SK-MEL-5 (cell line): ENCODE measurements at places on chromosomes 3 and 15.

GRCh38 chr3:98699132-98699531 lies 64.0 kb upstream of the ST3GAL6 start:
- no peak for DNase-seq

- no peak for DNase-seq
These were observed 91.2 kb downstream of the MB21D2 start for GRCh38 chr3:192826214-192827006.

DNA sequence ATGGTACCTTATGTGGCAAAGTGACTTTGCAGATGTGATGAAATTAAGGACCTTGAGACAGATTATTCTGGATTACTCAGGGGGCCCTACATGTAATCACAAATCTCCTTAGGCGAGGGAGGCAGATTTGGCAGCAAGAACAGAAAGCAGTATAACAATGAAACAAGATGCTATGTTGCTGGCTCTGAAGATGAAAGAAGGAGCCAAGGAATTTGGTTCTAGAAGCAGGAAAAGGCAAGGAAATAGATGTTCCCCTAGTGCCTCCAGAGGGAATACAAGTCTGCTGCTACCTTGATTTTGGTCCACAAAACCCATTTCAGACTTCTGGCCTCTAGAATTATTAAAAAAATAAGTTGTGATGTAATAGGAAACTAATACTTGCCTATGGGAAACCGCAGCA lies 64.5 kb downstream of the PIK3R4 start:
- no peak for DNase-seq

GRCh38 chr15:58520936-58521292 lies 89.1 kb downstream of the LIPC start:
- no peak for DNase-seq

DNA sequence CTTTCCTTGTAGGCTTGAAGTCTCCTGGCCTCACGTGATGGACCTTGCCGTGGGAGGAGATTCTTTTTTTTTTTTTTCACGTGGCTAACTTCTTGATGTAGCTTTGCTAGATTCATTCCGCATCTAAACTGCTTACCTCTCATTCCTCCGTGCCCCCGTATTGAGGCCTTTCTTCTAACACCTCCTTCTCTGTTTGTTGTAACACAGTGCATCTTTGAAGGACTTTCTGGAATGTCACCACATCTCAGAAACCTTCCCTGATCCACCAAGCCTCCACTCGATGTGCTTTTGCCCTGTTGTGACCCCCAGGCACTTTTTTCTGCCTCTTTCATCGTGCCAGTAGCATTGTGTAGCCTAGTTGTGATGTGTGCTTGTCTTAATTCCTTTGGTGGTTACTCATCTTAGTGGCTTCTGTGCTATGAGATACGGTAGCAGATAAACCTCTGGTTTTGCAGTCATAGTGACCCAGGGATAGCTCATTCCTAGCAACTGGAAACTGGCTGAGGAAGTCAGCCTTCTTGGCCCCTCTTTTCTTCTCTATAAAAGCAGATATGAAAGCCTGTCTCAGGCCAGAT lies 1.6 kb upstream of the BNC1 start:
- no peak for DNase-seq

DNA sequence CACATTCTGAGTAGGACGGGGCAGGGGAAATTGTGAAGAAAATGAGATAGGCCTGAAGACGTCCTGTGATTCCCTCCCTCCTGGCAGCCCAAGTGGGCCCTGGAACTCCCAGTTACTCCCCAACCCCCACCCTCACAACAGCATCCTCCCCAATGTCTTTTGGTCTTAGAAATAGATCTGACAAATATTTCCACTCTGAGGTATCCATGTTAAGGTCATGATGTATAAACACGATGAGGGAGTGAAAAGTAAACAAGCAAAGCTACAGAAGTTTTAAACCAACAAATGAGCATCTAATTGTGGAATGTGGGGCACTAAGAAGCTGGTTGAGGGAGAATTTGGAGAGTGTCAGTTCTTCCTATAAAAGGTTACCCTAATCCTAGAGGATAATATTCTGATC lies 103.7 kb upstream of the AADACL2 start:
- DNase-seq, result no peak

DNA sequence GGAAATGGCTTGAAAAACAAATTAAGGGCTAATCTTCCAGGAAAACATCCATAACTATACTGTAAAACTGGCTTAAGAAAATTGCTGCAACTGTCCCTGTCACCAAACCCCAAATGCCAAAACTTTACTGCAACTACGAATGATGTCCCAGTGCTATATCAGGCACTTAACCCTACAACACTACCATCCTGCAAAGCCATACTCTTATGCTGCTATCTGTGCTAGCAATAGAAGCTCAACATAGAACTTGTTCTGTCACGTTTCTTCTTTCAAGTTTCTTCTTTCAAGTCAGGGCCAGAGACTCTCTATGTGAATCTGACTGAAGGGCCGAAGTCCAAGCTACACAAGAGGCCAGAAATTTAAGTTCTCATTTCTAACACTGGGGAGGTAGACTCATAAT lies 92.5 kb downstream of the IGSF11 start:
- DNase-seq, result no peak

- DNase-seq, result no peak
These were observed 409.9 kb downstream of the RBMS3 start for GRCh38 chr3:29690686-29691353.

- DNase-seq, result no peak
These were observed 167.4 kb upstream of the SMAD3 start for GRCh38 chr15:66897971-66898370.

DNA sequence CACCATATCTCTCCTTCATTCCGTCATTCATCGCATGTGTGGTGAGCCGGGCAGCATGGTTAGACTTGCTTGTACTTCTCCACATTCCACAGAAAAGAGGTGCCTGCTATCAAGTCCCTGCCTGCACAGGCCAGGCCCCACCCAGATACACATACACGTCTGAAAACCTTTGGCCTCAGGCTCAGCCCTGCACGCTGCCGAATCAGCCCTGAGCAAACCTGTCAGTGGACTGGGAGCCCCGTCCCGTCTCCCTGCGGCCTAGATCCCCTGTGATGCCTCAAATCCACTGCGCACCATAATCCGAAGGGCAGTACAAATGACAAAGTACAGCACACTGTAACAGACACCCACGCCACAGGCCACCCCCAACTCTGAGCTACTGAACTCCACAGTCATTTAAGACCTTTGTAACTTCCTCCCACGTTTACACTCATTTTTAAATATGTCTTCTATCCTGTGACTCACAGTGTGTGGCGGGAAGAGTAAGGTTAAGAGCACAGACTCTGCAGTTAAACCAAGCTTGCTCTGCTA lies 67.1 kb downstream of the MB21D2 start:
- DNase-seq, result no peak

- peak; percentile 26 for DNase-seq
These were observed 14.5 kb upstream of the CFAP20DC start for GRCh38 chr3:59064276-59064675.

DNA sequence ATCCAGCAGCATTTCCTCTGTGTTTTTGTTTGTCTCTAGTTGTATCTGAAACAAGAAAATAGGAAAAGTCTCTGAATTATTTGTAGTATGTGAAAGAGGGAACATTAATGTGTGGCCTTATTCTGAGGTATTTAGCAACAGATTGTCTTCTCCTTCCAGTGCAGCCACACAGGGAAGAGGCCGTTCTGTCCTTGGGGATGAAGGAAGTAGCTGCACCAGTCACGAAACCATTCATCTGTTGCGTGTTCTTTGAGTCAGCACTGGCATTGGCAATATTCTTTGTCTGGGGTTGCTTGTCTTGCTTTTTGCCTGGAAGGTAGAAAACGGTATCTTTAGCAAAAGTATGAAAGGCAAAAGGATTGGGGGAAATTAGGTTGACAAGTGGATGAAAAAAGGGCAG lies 91.6 kb downstream of the CDIN1 start:
- DNase-seq, result no peak

DNA sequence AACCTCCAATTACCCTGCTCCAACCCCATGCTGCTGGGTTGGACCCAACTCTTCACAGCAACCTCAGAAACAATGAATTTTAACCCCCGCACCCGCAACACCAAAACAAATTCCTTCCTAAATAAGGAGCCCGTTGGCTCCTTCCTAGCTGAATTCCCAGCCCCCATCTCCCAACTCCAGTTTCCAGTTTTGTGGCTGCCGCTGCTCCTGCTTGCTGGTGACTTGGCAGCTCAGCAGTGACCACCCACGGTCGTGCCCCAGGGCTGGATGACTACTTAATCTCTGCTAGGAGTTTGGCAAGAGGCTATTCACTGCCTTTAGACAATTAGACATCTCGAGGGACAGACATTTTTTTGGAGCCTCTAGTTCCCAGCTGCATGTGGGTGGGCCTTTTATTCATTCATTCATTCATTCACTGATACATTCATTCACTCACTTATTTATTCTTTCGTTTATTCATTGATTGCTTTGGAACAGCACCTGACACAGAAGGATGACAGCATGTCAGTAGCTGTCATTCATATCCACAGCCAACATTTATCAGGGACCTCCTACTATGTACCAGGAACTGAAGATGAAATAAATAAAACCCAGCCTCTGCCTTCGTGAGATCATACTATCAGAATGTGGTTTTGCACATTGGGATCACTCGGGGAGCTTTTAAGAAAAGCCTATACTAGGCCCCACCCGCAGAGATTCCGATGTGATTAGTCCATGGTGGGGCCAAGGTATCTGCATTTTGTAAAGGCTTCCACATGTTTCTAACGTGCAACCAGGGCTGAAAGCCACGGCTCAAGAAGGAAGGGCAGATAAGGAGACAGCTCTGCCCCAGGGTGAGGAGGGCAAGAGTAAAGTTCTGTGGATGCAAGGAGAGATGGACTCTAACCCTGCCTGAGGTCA lies 256.5 kb downstream of the SHQ1 start:
- peak; percentile 42 for DNase-seq

DNA sequence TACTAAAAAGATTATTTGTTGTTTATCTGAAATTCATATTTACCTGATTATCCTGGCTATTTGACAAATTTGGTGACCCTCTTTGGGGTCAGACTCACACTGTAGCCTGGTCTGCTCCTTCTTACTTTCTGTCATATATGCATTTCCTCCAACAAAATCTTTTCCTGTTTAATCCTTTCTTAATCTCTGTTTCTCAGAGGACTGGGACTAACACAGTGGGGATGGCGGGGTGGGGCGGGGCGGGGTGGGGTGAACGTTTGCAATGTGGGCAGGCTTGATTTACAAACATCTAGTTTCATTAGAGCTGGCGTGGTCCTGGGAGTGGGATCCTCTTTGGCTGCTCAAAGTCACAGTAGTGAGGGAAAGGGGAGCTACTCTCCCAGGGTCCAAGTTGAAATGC lies 35.3 kb upstream of the CDCP1 start:
- no peak for DNase-seq

DNA sequence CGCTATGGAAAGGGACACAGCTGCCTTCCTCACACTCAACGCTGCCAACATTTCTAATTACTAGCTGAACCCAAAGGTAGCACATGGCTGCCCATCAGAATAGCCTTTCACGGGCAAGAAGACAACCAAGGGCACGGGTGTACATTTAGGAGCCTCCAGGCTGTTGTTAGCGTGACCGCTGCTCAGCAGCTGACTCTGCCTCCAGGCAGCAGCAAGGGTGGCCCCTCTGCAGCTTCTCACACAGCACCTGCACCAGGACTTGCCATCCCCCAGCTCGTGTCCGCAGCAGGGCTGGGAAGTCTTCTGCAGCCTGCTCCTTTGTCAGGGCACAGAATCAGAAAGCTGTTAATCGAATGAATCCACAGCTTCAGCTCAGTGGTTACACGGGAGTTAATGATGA lies 146.8 kb downstream of the ADAMTS17 start:
- DNase-seq, result no peak

DNA sequence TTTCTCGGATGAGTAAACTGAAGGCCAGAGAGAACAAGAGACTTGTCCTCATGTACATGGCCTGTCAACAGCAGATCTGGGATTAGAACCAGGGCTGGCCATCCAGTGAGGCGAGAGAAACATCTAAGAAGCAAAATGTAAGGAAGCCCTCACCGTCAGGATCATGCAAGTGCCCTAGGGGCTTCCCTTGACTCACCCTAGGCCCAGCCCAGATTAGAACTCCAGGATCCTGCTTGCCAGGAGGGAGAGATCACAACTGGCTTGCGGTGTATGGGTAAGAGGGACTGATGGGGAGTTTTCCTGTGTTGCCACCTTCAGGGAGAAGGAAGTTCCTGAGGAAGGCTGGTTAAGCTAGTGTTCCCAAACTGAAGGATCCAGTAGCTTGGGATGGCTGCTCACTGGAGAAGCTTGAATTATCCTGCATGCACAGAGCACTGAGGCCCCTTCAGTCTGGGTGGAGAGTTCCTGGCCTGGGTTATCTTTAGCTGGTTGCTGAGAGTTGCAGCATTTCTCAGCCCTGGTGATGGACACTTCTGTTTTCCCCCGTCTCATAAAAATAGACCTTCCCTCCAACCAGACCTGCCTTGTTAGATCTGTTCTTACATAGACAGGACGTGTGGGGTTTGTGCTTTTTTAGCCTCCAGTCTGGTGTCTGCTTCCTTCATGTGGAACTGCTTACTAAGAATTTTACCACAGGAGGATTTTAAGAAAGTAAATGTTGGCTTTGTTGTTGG lies 28.2 kb upstream of the XIRP1 start:
- no peak for DNase-seq

DNA sequence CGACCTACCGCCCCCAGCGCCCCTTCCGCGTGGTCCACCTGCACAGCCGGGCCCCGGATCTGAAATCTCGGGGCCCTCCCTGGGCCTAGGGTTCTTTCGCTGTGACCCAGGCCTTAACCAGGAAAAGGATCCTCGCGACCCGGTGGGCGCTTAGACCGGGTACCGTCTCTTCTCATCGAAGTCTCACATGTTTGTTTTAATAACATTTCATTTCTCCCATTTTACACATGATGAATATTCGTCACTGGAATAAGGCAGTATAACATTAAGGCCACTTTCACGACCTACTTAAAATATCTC lies 277 bp upstream of the DALRD3 start:
- DNase-seq, result no peak

DNA sequence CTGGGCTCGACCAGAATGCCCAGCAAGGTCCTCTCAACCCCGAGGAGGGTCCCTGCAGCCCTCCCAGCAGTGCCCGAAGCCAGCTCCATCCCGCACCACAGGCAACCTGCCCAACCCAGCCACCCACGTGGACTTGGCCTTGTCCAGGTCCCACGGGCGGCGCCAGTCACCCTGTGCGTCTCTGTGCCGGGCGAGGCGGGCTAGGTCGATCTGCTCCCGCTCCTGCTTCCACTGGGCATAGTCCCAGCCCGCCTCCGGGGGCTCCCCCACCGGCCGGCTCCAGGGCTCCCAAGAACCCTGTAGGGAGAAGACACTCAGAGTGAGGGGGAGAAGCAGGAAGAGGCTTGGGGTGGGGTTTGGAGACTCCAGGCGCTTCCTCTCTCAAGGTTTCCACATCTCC lies 3.1 kb downstream of the CCDC9B start:
- no peak for DNase-seq

DNA sequence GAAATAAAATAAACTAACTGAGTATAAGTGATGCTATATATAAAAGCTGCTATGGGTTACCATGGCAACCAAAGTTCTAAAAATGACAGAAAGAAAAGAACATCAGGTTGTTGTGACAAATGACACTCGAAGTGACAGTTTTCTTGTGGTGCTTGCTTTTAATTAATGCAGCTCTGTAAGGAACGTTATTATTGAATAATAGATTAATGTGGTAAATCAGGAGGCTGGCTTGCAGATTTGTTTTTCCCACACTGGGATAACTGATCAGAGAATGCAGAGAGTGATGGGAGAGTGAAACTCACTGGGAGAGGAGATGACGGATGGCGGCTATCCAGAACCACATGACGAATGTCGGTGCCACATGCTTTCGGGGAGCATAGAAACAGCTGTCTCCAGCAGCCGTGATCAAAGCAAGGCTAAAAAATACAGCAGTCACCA lies 207.0 kb upstream of the ATP10A start:
- DNase-seq, result no peak

- DNase-seq, result no peak
These were observed 14.3 kb downstream of the SLC28A1 start for GRCh38 chr15:84898761-84899160.
